ENCODE measurements at places on chromosomes 1 and 21.

GRCh38 chr1:212186427-212187207 is 98.6 kb upstream of the PPP2R5A start:
- DNase-seq: no peak

DNA sequence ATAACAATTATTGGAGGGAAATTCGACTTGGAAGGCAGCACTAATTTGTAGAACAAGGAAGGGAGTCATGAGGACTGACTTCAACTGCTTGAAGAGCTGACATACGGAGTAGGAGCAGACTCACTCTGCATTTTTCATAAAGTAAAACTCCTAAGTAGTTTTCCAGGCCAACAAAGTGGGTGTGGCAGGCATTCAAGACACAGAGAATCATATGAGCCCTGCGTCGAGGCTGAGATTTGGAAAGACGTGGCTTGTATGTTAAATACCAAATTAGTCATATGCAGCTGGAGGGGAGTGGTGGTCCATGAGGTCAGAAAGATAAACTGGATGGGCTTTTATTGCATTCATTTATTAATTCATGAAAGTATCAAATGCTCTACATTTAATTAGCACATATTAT is 255.7 kb upstream of the JUN start:
- DNase-seq: no peak

DNA sequence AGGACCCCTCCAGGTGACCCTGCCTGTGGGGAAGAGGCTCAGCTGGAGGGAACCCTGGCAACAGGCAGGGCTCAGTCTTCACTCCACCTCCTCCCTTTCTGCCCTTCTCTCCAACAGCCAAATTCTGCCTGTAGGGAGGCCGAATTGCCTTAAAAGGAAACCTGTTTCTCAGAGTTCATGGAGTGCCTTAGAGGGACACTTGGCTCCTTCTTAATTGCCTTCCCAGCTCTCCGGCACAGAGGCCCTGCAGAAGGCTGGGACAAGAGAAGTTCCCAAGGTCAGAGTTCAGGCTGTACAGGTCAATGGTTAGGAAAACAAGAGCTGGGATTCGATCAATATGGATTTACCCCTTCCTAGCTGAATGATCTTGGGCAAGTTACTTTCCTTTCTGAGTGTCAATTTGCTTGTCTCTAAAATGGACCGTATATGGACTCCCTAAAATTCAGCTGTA is 6.2 kb downstream of the CSRP1 start:
- no peak for DNase-seq

GRCh38 chr1:42177541-42177981 is 13.0 kb upstream of the GUCA2A start:
- no peak for DNase-seq

DNA sequence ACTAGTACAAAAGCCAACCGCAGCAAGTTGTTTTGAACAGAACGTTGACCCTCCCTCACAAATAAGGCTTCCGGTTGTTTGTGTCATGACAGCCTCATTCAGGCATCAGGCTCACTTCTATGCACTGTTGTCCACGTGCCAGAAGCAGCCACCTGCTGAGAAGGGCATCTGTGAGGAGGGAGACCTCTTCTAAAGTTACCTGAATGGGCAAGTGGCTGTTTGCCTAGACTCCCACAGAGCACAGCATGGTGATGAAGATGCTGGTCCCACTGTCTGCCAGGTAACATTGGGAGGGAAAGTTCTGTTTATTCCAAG is 176.1 kb downstream of the CLIC6 start:
- DNase-seq: no peak

- no peak for DNase-seq
Observed at GRCh38 chr1:200753650-200754198, 15.0 kb downstream of the CAMSAP2 start.

GRCh38 chr1:4880626-4881025 is 226.2 kb downstream of the AJAP1 start:
- DNase-seq: no peak

GRCh38 chr1:212618466-212619210 is 10.1 kb downstream of the ATF3 start:
- no peak for DNase-seq

DNA sequence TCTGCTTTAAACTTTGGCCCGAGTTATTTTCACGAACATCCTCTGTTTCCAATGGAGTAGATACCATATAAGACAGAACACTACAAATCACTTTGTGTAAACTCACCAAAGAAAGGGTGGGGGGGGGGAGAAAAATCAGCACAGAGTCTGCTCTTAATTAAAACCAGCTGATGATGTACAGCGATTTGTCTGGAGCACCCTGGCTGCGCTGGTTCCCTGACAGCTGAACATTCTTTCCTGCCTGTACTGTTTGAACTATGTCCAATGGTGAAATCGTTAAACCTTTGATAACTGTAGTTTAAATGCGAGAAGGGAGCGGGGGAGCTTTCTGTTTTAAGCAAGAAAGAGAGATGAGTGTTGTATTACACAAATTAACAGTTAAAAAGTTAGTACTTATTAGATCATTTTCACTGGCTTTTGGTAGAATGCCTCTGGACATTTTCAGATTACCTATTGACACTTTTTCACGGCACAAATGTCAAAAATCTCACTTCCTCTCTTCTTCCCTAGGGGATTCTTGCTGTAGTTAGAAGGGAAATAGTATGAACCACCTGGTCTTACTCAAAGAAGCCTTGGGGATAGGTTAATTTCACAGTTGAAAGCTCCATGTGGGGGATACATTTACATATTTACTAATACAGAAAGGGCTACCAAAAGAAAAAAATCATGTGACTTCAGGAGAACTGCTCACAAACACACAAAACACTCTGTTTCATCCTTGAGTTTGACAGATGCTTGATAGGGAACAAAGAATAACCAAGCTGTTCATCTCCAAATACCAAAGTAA is 140.2 kb upstream of the RUNX1 start:
- no peak for DNase-seq

GRCh38 chr1:80155371-80155770 is 1148.8 kb upstream of the ADGRL4 start:
- peak; percentile 3 for DNase-seq

- no peak for DNase-seq
Observed at GRCh38 chr1:230163719-230164118, 96.7 kb downstream of the GALNT2 start.

DNA sequence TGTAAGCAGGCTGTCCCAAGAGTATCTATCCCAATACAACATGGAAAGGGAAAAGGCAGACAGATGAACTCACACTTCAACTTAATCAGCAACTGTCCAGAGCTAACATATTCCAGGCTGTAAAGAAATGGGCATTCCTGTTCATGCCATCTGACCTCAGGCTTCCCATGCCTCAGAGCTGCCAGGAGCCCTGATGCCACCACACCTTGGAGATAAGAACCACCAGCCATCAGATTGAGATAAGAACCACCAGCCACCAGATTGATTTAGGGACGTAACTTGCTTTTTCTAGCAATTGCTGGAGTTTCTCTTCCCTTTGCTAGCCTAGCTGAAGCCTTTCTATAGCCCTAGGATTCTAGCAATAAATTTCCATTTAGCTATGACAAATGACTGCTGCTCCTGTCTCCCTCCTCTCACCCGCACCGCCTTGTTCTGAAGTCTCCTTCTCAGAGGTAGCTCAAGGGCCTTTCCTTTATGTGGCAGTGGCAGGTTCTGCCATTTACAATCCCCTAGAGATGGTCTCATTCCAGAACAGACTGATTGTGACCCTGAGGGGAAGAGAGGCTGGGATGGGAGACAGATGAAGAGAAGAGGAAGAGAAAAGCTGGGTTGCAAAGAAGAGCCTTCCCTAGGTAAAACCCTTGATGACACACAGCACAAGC is 88.0 kb upstream of the CTTNBP2NL start:
- DNase-seq: no peak

DNA sequence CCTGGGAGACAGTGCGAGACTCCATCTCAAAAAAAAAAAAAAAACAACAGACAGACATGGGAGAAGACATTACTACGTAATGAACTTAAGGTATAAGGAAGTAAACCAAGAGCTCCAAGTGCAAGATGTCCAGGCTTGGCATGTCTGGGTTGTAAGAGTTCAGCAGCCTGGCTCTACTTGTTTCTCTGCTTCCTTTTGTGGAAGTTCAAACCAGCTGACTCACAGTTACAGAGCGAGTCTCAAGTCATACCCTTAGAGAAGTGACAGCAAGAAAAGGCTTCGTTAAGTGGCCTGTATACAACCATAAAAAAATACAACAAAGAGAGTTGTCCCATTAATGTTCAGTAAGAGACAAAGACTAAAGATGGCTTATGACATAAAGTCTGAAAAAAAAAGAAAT is 1.3 kb downstream of the RIT1 start:
- DNase-seq: no peak

- DNase-seq: no peak
Observed at GRCh38 chr1:185846672-185847444, 112.7 kb downstream of the HMCN1 start.

GRCh38 chr1:168824418-168825065 is 95.5 kb upstream of the DPT start:
- DNase-seq: peak; percentile 8

Measured in SK-N-DZ (cell line).